GM12891 (cell line): ENCODE measurements at places on chromosomes 2 and 18.

- DNase-seq: no peak
Observed at GRCh38 chr2:70132244-70133126, 45.2 kb downstream of the PCBP1 start.

DNA sequence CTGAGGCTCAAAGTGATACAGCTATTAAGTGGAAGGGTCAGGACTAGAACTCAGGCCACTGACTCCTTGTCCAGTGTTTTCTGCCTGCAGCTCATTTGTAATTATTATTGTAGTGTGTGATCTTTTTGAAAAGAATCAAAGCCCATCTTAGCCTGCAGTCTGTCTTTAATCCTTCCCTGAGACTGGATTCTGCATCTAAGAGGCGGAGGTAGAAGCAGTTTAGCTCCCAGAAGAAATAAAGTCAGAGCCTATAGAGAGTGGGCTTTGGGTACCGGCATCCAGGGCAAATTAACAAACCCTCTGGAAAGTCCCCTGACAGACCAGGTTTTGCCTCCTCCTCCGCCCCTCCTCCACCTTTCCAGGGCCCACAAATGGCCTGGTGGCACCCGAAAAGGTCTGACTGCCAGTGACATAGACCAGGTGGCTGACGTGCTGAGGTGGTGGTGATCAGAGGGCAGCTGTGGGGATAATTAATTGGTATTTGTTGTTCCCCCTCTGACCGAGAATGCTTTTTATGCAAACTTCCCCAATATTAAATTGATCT is 2.2 kb upstream of the RAX start:
- DNase-seq: no peak

GRCh38 chr2:173191601-173192000 is 116.0 kb downstream of the MAP3K20 start:
- DNase-seq: no peak

DNA sequence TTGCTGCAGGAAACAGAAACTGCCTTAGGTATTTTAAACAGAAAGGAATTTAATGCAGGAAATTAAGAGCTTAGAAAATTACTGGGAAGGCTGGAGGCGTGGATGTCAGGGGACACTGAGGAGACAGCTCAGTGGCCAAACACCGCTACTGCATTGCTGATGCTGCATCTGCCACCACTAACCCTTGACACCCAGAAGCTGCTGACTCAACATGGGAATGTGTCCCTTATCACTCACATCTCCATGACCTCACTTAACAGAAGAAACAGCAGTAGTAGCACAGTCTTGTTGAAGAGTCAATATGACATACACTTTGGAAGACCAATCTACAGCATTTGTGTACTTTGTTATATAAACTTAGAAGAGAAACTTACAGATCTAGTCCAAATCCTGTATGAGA is 906.1 kb downstream of the SLC4A3 start:
- DNase-seq: no peak

DNA sequence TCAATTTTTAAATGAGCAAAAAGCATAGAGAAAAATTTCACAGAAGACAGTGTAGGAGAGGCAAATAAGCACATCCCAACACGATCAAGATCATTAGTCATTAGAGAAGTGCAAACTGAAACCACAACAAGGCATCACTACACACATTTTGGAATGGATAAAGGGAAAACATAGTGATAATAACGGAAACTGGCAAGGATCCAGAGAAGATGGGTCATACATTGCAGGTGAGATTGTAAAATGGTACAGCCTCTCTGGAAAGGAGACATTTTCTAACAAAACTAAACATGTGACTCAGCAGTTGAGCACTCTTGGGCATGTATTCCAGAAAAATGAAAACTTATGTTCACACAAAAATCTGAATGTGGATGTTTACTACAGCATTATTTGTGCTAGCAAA is 98.3 kb upstream of the TMEM17 start:
- no peak for DNase-seq

- no peak for DNase-seq
Observed at GRCh38 chr2:156653675-156654074, 217.5 kb downstream of the GPD2 start.

GRCh38 chr18:79366177-79367094 is 29.3 kb upstream of the NFATC1 start:
- no peak for DNase-seq

DNA sequence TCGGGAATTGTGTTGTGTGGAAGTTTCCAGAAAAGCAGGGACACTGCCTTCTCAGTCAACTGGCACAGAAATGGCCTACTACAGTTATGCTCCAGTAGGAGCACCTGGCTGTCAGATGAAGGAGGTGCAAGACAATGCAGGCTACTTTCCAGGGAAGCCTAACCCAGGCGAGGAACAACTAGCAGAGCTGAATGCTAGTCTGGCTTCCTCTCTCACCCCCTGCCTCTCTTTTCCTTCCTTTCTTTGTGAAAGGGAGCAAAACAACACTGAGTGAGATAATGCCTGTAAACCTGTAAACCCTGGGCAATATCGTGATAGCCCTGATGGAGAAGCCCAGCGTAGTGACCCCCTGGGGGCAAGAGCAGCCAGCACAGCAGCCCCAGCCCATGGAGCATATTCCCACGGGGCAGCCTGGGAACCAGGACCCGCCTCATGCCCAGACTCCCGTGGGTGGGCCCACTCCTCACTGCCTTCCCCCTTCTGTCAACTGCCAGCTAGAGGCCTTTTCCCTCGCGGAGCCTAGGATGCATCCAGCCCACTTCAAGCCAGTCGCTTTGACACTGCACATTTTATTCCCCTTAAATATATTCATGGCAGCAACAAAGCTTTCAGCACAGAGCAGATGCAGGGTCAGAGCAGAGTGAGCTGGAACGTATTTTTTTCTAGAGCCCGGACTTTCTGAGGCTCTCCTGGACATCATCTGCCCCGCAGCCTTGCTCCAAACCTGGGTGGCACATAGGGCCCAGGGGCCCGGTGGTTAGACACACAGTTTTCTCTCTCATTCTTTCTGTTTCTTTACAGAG is 77.0 kb downstream of the PDCL3 start:
- DNase-seq: no peak

- no peak for DNase-seq
Observed at GRCh38 chr18:50573679-50574078, 13.8 kb downstream of the MAPK4 start.
